C1 segment of cervical spinal cord (tissue), 14 donors: ENCODE measurements at places on chromosomes 4 and X.

DNA sequence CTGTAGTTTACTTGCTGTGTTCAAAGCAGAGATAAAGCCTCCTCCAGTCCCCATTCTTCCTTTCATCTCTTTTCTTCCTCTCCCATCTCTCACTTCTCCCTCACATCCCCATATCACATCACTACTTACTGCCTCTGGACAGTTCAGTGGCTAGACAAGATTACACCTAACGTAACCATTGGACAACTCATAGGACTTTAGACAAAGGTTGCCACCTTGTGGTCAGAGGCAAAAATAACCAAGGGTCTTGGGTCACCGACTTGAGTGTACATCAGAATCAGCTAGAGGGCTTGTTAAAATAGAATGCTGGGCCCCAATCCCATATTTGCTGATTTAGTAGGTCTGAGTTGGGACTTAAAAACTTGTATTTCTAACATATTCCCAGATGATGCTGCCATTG, 109.3 kb upstream of the DGKK start:
- no peak for DNase-seq

- no peak for DNase-seq
These were observed 70.6 kb downstream of the FAM193A start for GRCh38 chr4:2606960-2607506.

DNA sequence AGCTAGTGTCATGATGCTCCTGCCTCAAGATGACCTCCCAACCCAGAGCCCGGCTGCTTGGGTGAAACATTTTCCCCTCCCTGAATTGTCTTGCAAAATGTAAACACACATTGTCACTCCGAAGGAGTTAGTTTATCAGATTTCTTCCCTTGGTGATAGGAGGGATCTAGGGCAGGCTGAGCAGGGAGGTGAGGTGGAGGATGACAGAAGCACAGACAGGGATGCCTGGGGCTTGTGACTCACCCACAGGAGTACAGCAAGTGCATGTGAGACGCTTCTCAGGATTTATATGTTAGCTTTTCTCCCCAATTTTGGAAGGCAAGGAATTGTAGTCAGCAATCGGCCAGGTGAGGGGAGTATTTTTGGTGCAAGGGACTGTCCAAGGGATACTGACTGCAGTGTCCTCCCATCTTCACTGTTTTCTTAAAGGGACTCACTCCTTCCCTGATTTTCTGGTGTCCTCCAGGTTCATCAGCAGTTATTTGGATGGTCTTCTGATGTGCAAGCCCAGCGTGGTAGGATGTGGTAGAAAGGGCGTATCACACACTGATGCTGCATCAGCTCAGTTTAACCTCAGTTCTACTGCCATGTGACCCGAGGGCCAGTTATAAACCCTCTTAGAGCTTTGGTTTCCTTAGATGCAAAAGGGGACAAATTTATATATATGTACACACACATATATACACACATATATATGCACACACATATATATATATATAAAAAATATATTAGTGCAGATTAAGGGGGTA, 46.2 kb upstream of the IGFBP7 start:
- no peak for DNase-seq

DNA sequence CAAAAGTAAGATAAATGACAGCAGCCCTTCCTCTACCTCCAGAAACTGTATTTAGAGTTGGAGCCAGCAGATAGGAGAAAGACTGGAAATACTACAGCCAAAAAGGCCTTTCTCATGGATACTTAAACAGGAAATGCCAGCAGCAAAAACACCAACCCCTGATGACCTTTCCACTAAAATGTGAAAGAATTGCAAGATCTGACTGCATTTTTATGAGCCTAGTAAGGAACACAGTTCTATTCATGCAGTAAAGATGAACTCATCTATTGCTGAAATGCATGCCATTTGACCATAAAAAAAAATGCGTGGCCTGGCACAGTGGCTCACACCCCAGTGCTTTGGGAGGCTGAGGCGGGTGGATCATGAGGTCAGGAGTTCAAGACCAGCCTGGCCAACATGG, 19.9 kb downstream of the ABCG2 start:
- DNase-seq: no peak

- DNase-seq: no peak
These were observed 73.6 kb upstream of the RBMX start for GRCh38 chrX:136953867-136954787.

- no peak for DNase-seq
These were observed 185.7 kb upstream of the ZCCHC13 start for GRCh38 chrX:74117962-74118902.

DNA sequence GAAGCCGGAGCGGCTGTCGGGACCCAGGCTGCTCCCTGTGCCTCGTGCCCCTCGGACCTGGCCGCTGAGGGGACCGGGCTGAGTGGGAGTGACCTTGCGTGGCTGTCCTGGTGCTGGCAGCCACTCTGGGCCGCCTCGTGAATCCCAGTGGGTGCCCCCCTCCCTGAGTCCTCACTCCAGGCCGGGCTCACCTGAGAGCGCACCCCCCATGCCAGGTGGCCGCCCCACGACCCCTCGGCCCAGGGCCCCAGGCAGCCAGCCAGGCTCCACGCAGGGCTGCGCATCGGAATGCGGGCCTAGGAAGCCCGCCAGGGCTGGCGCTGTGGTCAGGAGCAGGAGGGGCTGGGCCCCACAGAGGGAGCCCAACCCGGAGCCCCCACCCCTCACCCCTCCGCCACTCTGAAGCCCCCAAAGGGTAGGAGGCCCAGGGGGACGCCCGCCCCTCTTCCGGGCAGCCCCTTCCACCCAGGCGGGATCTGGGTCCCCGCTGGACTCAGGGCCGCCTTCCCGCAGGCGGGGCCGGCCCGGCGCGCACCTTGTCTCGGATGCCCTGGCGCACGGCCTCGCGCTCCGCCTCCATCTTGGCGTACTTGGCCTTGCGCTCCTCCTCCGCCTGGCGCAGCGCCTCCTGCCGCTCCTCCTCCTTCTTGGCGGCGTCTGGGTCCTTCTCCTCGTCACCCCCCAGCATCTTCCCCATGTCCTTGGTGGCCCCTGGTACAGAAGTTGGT, 33.9 kb downstream of the CPLX1 start:
- no peak for DNase-seq

GRCh38 chr4:177339477-177340374, 30.1 kb downstream of the NEIL3 start:
- no peak for DNase-seq

- no peak for DNase-seq
These were observed 48.8 kb downstream of the HS6ST2 start for GRCh38 chrX:132909643-132910042.

DNA sequence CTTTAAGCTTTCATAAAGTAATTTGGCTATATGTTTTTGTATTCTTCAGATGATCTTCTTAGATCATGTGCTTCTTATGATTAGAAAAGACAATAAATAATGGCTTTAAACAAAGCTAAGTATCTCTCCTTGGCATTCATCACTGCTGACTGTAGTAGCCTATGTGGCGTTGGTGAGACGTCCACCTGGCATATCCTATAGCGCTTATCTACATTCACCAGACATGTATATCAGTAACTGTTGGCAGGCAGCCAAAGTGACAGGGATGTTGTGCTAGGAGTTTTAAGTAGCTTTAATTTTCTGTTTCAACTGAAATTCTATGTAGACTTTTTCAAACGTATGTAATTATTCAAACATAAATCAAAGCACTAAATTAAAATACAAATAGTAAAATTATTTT, 276.4 kb downstream of the IL15 start:
- no peak for DNase-seq

GRCh38 chrX:86348669-86349068, 200.4 kb downstream of the DACH2 start:
- DNase-seq: no peak

GRCh38 chr4:531721-532565, 32.9 kb downstream of the PIGG start:
- no peak for DNase-seq

DNA sequence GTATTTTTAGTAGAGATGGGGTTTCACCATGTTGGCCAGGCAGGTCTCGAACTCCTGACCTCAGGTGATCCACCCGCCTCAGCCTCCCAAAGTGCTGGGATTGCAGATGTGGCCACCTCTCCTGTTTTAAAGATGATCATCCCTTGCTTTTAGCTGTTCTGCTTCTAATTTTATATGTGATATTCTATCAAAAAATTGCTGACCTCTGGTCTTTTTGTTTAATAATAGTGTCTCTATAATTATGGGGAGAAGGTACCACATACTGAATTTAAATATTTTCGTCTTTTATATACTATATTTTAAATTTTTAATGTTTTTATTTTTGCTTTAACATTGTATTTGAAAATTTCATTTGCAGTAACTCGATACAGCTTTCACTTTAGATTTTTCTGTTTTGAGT, 15.6 kb downstream of the USP9X start:
- DNase-seq: no peak

- no peak for DNase-seq
These were observed 33.0 kb downstream of the NLRP2B start for GRCh38 chrX:57647020-57647419.

DNA sequence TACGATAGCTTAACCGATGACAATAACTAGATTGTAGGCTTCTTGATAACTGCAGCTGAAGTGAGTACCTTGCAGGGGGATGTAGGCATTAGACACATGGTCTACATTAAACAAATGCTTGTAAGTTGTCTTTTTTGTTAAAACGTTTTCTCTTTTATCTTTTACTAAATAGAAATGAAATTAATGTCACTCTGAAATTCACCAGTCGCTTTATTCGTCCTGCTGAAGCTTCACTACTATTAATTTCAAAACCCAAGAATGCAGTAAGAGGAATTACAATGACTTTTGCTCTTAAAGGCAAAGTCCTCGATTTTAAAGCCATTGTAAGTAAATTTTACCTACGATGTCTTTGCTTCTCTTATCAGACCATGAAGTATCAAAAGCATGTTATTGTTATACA, 239.7 kb downstream of the CFAP47 start:
- DNase-seq: no peak

- DNase-seq: no peak
These were observed 21.7 kb upstream of the CD40LG start for GRCh38 chrX:136626237-136626636.

- no peak for DNase-seq
These were observed 5.7 kb downstream of the PSAPL1 start for GRCh38 chr4:7429069-7429416.

DNA sequence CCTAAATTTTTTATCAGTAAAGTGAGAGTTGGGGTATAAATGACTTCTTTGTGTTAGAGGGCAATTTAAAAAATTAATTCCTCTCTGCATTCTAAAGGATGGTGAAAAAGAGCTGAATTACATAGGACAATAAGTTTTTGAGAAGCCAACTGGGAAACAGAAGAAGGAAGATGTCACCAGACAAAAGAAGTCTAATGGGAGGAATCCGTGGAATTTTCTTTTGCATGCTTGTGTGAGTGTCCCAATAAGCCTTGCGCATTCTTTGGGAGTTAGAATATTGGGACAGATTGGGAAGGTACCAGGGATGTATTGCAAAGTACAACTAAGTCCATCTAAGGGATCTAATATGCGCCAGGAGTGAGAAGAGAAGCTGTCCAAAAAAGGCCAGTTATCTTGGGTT, 35.1 kb upstream of the NR3C2 start:
- DNase-seq: no peak

- DNase-seq: no peak
These were observed 453.0 kb downstream of the CENPC start for GRCh38 chr4:67092351-67092750.

GRCh38 chr4:81652069-81652478, 180.4 kb upstream of the RASGEF1B start:
- no peak for DNase-seq

DNA sequence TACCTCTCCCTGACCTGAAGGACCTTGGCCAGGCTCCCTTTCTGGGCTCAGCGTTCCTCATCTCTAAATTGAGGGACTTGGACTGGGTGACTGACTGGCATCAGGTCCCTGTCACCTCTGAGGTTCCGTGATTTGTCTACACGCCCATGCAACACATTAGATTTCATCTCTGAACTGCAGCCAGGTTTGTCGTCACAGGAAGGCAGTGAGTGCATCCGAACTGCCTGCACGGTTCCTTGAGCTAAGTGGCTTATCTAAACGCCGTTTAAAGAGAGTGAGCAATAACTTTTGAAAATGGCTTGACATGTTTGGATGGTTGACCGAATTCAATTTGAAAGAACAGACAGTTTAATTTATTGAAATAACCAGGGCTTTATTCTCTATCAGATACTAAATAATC, 70.1 kb downstream of the PCYT1B start:
- no peak for DNase-seq

GRCh38 chr4:32163125-32163524, 1443.0 kb downstream of the PCDH7 start:
- no peak for DNase-seq

DNA sequence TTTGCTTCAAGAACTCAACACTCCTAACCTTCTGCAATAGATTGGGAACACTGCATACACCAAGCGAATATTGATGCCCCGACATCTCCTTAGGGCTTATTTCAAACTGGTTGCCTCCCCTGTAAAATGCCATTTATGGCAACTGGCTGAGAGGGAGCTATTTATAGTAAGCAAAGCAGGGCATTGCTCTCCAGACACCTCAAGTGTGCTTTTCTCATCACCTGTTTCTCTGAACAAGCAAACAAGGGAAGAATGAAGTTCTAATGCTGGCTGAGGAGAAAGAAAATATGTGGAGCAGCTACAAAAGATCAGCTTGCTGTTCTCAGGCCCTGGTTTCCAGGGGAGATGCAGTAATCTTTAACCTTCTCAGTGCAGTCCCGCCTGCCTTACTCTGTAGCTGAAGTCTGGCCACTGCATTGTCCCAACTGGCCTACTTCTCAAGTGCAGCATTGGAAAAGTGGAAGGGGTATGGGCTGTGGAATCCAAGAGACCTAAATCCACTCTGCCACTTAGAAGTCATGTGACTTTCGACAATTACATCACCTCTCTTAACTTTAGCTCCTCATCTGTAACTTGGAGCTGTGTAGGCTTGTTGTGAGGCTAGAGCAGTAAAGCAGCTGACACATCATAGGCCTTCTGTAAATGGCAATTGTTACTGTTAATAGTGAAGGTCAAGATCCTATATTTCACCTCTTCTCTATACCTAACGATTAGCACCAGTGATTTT, 47.9 kb upstream of the FGF13 start:
- no peak for DNase-seq

DNA sequence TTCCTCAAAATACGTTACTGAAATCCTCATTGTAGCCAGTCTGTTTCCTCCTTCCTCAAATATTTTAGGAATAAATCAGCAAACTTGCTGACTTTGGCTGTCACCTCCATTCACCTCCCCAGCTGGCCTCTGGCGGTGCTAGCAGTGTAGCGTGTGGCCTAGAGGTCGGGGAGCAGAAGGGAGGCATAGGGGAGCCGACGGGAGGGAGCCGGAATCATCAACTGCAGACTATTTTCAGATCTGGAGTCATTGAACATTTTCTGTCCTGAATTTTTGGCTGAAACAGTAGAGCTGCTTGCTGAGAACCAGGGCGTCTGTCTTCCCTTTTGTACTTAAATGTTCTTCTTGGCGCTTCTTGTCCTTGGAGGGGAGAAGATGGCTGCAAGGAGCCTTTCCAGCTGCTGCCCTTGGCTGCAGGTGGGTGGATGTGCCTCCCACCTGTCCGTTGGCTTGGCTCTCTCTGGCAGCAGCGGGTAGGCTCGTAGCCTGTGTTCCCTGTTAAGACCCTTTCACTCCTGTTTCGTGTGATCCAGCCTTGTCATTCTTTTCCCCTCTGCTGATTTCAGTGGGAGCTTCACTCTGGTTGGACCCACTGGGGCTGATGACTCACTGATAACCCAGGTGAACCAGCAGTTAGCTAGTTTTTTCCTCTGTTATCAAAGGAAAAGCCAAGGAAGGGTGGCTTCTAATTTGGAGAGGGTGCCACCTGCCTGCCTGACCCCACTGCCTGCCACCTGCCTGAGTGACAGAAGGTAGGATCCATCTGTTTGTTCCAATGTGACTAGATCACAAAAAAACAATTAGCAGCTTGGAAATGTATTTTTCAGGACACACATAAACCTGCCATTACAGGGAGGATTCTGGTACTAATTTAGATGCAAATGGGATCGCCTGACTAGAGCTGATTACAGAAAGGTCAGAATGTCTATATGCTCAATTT, 135.9 kb downstream of the GATB start:
- DNase-seq: no peak
